ENCODE measurements at places on chromosomes 7 and 10.

DNA sequence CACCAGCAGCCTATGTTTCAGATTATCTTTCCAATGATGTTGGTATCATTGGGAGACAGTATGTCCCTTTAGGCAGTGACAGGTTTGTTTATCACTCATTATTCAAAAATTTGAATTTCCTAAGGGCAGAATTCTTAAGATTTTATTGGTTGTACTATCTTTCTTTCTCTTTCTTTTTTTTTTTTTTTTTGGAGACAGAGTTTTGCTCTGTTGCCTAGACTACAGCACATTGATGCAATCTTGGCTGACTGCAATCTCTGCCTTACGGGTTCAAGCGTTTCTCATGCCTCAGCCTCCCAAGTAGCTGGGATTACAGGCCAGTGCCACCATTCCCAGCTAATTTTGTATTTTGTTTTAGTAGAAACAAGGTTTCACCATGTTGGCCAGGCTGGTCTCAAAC, 111.2 kb downstream of the PON1 start:
- no peak for DNase-seq

- no peak for DNase-seq
Observed at GRCh38 chr10:130499541-130499940, 363.4 kb downstream of the GLRX3 start.

DNA sequence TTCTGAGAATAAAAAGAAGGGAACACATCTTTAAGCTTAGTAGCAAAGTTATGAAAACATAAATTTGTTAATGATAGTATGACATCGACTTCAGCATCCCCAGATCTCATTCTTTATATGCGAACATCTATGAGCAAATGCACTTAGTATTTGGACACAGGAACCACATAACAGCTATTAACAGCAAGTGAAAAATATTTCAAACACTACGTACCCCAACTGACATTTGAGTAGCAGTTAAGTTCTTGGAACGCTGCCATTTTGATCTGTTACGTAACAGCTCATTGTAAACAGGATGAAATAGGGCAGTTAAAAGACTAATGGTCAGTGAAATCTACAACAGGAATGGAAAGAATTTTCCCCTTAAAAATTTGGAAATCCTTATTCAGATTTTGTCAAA, 428.9 kb downstream of the TNS3 start:
- DNase-seq: peak; percentile 67

DNA sequence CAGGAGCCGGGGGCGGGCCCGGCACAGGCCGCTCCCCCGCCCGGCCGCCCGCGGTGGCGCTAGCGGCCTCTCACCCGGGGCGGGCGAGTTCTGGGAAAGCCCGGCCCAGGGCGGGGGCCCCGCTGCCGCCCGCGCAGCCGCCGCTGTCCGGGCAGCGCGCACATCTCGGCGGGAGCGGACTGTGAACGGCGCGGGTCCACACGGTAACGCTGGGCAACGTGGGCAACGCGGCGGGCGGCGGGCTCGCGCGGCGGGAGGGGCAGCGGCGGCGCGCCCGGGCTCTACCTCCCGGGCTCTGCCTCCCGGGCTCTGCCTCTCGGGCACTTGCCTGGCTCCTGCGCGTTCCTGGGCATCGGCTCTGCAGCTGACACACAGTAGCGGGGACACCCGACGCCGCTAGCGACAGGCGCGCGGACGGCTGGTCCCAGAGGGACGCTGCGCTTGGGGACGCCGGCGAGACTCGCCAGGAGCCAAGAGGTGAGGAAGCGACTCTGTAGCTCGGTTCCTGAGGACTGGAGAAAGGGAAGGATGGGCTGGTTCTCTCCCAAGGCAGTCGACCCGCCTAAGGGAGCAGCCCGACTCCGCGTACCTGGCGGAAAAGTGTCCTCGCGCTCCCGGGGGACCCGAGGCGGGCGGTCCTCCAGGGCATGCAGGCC, at the start of gene PLCE1:
Gene PLCE1, plus strand, starts transcription at position 150 of the 656 bp plus-strand sequence. CDS start 37,116 bp downstream, outside the sequence.
- peak; percentile 0 for DNase-seq

GRCh38 chr7:100943693-100944092, 5.6 kb upstream of the MUC3A start:
- DNase-seq: no peak

DNA sequence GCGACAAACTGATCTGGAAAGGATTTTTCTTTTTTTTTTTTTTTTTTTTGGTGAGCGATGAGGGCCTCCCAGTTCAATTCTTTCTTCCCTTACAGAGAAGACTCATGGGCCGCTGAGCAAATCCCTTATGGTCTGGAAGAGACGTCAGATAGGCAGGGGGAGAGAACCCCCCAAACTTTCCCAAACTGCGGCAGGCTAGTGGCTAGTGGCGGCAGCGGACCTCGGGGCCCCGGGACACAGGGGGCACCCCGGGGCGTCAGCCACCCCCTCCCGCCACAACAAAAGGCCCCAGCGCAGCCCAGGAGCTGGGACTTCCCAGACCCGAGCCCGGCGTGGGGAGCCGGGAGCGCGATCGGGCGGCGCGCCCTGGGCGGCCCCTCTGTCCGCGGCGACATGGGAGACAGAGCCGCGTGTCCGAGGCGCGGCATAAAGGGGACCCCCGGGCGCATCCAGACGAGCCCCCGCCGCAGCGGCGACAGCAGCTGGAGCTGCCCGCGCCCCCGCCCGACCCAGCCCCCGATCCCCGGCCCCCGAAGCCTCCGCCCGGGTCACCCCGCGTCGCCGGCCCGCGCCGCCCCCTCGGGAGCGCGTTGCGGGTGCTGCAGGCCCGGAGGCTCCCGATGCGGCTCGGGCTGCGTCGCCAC, 755 bp downstream of the FAM171A1 start:
- DNase-seq: no peak

DNA sequence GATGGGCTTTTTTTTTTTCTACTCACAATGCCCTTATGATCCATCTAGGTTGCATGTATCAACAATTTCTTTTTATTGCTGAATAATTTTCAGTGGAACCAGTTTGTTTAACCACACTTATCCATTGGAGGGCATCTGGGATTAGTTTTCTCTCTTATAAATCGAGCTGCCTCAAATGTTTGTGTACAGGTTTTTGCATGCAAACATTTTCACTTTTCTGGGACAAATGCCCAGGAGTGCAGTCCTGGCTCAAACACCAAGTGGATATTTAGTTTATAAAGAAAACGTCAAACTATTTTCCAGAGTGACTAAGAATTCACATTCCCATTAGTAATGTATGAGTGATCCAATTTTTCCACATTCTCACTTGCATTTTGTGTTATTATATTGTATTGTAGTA, 313.4 kb downstream of the CXCL12 start:
- no peak for DNase-seq

DNA sequence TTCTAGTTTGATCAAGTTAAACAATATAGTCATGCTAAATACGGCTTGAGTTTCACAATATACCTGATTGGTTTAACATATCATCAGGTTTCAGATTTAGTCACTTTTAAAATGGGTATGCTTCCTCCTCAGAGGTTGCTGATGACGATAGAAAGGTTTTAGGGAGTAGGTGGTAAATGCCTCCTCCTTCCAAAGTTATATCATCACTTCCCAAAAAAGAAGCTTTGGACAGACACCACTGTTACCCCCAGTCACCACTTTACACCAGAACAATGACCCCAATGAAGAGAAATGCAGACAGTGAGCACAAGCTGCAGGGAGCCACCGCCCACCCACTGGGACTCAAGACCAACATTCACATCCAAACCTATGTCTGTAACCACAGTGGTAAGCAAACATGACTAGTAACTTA, 244.6 kb downstream of the SORCS1 start:
- DNase-seq: no peak

DNA sequence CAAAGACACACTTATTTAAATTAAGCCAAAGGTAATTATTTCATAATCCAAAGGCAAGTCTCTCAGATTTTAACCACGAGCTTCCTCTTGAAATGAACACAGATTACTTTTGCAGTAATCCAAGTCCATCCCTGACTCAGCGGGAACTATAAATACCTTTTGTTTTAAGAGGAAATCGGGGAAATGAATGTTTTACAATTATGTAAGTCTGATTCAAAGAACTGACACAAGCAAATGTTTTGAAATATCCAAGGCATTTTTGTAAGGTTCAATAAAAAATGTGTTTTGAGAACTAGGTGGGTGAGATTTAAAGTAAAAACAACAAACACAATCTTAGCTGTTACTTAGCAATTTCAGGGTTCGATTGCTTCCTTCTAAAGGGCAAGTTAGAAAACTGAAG, 179.8 kb upstream of the ASAH2 start:
- no peak for DNase-seq

GRCh38 chr10:79024720-79025198, 44.0 kb upstream of the ZMIZ1 start:
- no peak for DNase-seq

DNA sequence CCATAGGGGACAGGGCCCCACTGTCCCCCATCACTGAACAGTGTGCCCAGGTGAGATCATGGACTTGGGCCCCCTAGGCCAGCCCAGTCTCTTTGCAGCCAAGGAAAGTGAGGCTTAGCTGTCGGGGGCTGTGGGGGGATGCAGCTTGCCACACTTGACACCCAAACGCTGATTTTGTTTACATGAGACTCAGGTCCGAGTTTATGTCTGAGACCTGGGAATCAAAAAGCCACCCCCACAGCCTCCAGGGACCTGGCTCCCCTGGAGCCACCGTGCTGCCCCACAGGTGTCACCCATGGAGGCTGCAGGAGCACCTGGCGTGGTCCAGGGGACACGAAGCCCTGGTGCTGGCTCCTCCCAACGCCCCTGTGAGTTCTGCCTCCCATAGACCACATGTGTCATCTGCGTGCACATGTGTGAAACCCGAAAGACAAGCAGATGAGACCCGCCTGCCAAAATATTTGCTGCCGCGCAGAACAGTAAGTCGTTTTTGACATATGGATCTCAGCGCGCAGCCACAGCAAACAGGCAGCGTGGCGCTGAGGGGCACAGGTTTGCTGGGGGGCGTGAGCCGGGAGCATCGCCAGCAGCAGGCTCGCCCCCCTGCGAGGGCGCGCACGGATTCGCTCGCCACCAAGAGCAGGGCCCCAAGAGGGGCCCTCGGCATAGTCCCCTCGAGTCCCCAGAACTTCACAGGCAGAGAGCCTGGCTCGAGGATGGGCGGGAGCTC, 112.3 kb downstream of the LHPP start:
- no peak for DNase-seq

DNA sequence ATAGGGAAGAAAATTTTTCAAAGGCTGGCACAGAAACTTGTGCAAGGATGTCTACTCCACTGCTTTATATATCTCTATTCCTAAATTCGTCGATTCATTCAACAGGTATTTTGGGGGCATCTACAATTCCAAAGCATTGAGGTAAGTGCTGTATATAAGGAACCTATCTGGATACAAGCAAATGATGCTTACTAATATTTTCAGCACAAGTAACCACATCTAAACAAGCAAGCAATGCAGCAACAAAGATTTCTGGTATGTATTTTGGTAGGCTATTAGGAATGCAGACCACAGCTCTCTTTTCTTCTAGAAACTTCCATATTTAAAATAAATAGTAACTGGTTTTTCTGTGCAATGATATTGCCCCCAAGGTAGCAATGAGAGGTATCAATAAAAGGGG, 183.9 kb downstream of the SGMS1 start:
- DNase-seq: no peak

GRCh38 chr7:36015733-36016132, 137.3 kb upstream of the EEPD1 start:
- no peak for DNase-seq

DNA sequence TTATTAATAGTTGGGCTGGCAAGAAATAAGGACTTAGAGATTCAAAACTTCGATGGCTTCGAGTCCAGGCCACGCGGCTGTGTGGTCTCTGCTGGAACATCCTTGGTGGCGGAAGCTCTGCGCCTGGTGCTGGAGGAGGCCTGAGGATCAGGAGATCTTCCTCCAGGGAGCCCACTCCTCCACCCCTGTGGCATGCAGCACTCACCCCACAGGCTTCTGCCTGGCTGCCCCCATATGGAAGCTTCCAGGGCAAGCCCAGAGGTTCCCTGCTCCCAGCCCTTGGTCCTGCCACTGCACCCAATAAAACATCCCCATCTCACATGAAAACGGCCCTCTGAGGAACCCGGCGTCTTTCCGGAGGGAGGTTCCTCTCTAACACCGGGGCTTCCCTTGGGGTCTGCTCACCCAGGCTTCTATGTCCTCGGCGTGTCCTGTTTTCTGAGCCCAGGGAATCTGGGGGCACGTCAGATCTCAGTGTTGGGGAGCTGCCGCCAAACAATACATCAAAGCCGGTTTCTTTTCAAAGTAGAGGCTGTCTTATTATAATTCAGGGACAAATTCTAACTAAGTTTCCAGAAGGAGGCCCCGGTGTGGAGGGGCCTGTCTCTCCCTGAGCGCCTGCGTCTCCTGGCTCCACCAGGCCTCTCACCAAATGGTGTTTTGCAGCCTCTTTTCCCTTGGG, 32.4 kb downstream of the CALML3 start:
- DNase-seq: no peak

- no peak for DNase-seq
Observed at GRCh38 chr7:48033922-48034321, 1.4 kb upstream of the C7orf57 start.

DNA sequence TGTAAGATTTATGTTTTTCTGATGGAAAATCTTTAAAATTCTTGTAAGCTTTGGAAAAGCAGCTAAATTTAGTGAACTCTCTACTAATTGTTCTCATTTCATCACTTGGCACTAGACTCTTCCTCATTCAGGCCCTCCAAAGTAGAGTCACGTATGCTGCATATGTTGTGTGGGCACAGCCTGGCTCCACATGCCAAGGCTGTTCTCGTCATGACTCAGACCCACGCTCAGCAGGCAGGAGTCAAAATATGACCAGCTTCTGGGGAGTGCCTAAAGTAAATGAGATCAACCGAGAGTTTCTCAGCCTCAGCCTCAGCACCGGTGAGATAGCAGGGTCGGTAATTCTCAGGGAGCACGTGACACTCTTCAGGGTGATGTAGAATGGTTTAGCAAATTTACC, 1672.9 kb downstream of the REEP3 start:
- DNase-seq: no peak

GRCh38 chr10:3774814-3775695, 10.0 kb downstream of the KLF6 start:
- DNase-seq: no peak

DNA sequence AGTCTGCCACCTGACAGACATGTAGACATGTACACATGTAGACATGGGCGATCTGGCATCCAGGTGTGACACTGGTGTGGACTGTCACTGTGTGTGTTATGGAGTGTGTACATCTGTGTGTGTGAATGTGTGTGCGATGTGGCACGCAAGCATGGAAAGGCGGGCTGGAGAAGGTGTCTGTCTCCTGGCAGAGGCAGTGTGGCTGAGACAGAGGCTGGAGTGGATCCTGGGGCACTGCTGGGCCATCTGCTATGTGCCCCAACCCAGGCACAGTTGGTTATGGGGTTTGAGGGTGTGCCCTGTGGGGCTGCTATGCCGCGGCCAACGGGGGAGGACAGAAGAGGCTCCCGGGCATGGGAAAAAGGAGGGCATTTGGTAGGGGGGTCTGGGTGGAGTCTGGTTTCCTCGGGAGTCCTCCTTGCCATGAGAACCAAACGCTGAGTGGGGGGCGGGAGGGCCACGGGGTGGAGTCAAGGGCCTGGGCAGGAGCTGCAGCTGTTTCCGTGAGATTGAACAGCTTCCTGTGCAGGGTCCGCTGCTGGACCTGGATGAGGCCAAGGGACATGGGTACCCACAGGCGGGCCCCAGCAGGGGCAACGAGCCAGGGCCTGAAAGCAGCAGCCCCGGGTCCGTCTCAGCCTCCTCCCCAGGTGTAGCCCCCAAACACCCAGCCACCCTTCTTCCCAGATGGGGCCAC, 1.3 kb downstream of the ELN start:
- DNase-seq: no peak

All from NCI-H1417 treated with DMSO at 0.1 percent for 48 hours (cell line).